ENCODE measurements at places on chromosomes 5 and 9. TPM values are rescaled to one million over a fixed set of nuclear protein-coding genes. Genes with fewer than 3 reads are reported as not detected.

CDC20B gene
- polyA plus RNA-seq = 0.87 TPM

DNA sequence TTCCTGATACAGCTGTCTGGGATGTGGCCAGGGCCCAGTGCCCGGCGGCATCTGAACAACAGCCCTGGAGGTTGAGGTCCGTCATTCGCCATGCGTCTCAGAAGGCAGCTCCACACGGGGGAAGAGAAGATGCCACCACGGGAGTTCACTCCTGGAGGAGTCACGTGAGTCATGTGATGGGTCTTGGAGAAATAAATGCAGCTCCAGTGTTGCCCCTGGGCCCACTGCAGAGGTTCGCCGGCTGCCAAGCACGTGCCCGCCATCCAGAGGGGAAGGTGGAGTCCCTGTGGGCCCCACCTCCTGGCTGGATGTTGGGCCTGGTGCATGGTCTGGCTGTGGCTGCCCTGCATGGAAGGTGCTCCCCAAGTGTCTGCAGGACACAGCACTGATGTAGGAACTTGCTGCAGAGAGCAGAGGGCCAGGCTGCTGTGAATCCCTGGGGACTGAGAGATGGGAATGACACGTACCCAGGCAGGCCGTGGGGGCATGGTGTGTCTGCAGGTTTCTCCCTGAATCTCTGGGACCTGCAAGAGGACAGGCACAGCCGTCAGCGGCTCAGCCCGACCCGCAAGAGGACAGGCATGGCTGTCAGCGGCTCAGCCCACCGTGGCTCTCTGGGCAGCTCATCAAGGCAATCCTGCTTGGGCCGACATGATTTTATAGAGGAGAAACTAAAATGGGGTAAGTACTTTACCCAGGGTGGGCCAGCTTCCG is 418.3 kb upstream of the IRX4 start:
- no peak for DNase-seq

- no peak for DNase-seq
Measured at GRCh38 chr5:177134697-177135225, 1.2 kb downstream of the NSD1 start.

DNA sequence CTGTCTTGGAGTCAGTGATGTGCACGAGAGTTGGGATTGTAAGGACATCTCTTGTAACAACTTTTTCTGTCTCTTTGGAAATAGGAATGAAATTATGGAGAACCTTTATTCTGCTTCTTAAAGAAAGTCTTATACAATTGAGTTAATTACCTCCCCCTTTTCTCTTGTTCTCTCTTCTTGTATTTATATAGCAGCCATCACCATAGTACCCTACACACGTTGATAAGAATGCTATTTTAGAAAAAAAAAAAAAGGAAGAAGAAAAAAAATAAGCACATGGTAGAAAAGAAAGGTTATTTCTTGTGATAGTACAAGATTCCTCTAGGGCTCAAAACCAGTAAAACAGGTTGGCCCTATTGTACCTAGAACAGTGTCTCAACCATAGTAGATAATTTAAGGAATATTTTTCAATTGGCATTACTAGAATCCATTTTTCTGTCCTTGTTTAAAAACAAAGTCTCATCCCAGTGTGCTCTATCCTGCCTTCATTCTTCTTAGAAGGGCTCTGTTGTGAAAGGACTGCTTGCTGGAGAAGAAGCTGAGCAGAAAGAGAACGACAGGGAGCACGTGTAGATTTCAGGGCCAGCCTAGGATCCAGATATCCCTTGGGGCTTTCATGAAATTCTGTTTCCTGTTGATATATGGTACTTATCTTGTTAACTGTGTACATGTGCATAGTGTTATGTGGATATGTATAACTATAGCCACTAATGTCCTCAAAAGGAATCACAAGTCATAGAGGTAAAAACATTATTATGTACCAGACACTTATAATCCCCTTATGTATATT is 392.3 kb upstream of the MEF2C start:
- no peak for DNase-seq

DNA sequence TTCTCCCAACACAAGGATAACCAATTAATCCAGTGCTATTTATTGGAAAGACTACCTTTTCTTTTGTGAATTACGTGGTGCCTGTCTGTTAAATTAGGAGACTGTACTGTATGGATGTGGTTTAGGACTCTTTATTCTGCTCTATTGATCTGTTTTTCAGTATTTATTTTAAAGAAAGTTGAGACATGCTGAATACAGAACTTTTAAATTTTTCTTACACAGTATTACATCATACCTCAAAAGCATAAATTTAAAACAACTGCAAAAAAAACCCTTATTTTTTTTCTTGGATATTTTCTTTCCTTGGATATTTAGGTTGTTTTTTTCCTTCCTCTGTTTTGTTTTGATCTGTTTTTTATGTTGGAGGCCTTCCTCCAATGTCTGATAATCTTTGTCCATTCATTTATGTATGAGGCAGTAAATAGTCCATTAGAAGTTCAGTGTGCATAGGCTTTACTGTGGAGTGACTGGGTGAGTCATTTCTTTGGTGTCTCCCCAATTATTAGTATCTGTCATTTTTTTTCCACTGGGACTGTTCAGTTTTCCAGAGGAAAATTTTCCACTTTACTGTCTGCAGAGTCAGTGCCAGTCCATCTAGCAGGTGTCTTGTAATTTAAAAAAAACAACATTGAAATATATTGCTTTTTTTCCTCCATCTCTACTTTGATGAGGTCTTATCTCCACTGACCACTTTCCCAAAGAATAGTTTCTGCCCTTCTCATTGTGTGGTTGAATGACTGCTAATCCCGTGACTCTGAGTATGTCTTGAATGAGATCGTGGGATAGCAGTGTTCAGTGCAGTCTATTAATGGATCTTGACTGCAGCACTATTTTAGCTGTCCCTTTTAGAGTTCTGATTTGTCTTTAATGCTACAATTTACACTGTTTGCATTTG is 15.2 kb downstream of the CYSTM1 start:
- no peak for DNase-seq

GRCh38 chr5:111748304-111748763 is 8.7 kb downstream of the NREP start:
- DNase-seq = no peak

F2RL2 gene
- 0.44 TPM for polyA plus RNA-seq

SLC4A9 gene
- polyA plus RNA-seq = 28.6 TPM

- no peak for DNase-seq
Measured at GRCh38 chr5:1477341-1477740, 32.1 kb upstream of the SLC6A3 start.

GRCh38 chr5:140015706-140016105 is 27.4 kb downstream of the NRG2 start:
- no peak for DNase-seq

GRCh38 chr5:119795768-119796167 is 166.4 kb downstream of the FAM170A start:
- DNase-seq = no peak

DNA sequence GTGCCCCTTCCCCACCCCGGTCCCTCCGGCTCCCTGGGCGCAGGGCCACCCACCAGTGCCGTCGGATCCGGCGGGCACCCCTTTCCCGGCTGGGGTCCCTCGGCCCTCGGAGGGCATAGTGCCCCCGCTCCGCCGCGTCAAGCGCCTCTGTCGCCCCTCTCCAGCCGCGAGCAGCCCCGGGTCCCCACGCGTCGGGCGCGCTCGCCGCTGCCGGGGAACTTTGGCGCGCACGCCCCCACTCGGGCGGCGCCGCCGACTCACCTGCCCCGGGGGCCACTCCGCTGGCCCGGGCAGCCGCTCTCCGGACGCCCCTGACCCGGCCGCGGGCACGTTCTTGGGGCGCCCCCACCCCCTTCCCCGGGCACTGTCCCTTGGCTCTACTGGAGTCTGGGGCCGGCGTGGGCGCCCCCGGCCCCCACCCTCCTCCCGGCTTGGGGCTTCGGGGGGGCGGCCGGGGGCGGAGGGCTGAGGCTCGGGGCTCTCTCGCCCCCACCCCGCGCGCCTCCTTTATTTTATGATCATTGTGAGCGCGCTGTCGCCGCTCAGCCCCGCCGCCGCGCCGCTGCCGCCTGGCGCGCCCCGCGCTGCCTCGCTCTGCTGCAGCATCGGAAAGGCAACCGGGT is 1.1 kb upstream of the FAM78A start:
- no peak for DNase-seq

GRCh38 chr9:105694190-105694847 is at the start of gene TMEM38B:
TSS of gene TMEM38B (plus strand) at chr9:105694541. CDS start at chr9:105694661, 120 bp downstream.
- peak; percentile 72 for DNase-seq

DNA sequence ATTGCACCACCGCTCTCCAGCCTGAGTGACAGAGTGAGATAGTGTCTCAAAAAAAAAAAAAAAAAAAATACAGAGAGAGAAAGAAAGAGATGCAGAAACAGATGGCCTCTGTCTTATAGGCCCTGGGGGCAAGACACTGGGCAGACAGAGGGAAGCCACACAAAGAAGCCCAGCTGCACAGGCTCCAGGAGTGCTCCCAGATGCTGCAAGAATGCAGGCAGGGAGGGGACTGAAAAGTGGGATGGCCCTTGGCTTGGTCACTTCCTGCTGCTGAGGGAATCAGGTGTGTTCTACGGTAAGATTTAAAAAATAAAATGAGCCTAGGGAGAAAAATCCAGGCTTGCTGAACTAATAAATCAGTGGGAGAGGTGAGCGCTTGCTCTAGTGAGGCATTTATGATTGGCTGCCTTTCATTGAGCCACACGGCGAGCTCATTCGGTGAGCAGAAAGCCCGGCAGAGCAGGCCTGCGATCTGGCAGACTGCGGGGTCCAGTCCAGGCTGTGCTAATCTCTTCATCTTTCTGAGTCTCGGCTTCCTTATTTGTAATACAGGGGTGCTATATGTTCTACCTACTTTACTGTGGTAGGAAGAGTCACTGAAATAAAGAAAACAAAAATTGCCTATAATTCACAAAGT is 80.6 kb downstream of the RAD23B start:
- DNase-seq = no peak

GRAMD2B gene
- polyA plus RNA-seq = 25.2 TPM

DNA sequence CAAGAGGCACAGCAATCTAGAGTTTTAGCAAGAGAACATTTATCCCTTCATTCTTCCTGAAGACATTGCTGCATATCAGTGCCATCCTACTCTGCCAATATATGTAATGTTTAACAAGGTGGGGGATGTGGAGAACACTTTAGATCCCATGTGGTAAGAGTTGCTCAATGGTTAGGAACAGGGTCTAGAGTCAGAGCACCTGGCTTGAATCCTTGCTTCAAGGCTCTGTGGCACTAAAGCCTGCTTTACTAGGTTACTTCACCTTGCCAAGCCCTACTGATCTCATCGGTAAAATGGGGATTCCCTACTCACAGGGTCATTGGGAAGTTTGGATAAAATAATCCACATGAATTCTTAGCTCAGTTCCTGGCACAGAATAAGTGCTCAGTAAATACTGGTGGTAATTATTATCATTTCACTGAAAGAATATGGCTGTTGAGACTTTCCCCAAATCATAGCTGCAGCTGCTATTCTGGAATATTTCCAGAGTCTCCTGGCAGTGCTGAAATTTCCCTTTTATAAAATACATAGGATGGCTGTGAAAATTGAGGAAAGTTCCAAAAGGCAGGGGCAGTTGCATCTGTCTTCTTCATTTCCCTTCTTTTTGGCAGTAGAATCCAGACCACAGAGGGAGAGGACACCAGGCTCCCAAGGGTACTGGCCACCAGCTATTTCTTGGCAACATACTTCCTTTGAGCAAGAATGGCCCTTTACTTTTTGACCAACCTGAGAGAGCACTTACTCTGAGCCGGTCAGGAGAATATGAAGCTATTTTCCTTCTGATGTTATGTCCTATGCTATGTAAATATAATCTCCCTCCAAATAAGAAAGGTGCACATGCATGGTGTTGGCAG is 142.8 kb downstream of the PALM2AKAP2 start:
- no peak for DNase-seq

- no peak for DNase-seq
Measured at GRCh38 chr5:74177961-74178360, 462.6 kb downstream of the ENC1 start.

SPATA31A3 gene
- polyA plus RNA-seq = not detected

GRCh38 chr9:61667559-61668121 is 477.8 kb downstream of the SPATA31A7 start:
- no peak for DNase-seq

DNA sequence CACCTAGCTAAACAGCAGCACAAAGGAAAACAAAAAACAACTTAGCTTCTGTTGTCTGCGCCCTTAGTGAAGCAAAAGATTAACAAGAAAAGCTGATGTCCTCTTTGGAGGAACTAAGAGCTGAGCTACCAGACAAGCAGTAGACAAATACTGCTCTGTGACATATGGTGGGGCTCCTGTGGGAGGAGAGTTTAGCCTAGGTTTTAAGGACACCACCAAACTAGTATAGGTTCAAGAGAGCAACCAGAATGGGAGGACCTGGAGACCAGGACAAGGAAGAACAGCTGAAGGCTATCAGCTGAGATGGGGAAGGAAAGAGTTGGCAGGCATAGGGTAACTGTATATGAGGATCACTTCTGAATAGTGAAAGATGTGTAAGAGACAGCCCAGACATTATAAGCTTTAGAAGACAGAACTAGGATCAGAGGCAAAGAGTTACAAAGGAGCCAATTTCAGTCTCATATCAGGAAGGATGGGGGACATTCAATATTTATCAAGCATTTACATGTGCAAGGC is 27.2 kb downstream of the FBXW2 start:
- no peak for DNase-seq

PPP2R2B gene
- 12.5 TPM for polyA plus RNA-seq

DNA sequence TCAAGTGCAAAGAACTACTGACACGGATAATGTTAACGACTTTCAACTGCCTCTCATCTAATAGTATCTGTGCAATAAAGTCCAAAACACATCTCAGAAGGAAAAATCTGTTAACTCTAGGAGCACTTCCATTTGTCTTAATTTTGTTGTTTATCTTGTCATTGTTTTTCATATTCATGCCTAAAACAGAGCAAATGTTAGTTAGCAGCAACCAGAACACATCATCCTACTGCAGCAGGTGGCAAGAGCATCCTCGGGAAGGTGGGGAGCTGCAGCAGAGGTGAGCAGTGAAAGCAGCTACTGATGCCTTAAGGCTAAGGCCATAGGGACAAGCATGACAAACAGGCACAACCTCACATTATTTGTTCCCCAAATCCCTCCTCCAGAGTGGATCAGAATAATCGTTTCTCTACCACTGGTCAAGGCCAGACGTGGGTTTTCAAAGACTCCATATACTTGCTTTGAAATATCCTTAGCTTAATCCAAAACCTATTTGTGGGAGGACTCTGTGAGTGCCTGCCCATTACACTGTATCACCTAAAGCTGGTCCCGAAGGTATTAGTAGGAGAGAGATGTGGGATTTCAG is 1.0 kb downstream of the HMGCS1 start:
- DNase-seq = no peak

DNA sequence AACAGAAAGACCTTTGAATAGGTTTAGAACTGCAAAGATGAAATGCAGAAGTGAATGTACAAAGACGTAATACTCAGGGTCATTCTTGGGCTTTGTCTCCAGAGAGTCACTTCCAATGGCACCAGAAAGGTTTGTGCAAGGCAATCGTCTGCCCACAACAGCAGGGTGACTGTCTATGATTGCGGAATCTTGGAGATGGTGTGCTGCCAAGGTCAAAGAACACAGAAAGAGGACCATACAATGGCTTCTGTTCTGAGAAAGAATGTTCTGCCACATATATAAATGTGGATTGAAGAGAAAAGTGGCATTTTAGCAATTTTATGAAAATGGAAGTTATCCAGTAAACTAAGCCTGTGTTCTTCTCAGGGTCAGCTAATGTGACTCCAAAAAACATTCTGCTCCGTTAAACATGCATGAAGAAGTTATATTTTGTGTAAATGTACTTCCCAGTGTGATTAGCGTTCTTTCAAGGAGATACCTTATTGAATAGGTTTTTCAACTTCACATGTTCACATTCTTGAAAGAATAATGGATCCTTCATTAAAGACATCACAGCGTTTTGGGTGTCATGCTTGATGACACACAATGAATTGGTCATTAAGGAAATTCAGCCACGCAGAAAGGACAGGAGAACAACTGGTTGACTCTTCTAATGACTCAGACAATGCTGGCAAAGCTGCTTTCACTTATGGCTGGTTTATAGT is 73.4 kb upstream of the CDH6 start:
- DNase-seq = no peak

GRCh38 chr9:104905153-104905901 is 22.6 kb downstream of the ABCA1 start:
- DNase-seq = no peak
